NCI-H2081 (cell line): ENCODE measurements at places on chromosomes 7 and 10.

DNA sequence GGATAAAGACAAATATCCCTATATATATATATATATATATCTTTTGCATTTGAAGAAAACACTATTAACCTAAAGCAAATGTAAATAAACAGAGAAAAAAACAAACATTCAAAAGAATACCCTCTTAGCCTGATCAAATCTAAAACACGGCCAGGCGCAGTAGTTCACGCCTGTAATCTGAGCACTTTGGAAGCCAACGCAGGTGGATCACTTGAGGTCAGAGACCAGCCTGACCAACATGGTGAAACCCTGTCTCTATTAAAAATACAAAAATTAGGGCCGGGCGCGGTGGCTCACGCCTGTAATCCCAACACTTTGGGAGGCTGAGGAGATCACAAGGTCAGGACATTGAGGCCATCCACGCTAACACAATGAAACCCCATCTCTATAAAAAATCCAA, 9.2 kb downstream of the ANXA7 start:
- DNase-seq: no peak

DNA sequence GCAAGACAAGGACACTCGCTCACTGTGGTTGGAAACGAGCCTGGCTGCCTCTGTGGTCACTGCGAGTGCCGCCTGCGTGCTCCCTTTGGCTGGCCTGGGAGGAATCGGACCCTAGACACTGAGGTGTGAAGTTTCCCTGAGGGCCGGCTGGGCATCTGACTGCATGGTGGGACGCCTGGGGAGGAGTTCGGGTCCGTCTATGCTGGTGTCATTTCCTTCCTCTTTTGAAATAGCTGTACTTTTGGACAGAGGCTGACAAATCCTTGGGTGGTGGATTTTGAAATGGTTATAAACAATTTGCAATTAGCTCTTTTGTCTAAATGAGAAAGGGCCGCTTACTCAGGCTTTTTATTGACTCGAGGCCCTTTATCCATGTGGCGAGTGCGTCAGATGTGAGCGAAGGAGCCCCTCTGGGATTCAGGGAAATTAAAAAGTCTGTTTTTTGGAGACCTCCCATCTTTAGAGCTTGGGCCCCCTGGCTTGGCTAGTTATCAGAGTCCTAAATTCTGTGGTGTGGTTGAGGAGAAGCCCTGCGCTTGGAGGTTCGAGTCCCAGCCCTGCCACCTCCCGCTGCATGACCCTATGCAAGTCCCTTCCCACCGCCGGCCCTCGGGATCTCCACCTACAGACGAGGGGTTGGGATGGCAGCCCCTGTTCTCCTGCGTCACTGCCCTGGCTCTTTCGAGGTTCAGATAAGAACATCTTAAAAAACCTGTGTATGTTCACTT, 147.1 kb downstream of the RGS10 start:
- DNase-seq: no peak

- DNase-seq: no peak
Measured at GRCh38 chr7:22859641-22860290, 37.1 kb upstream of the TOMM7 start.

GRCh38 chr7:50304911-50305582, 531 bp downstream of the IKZF1 start:
- DNase-seq: no peak
